Muscle of leg (tissue), 16 donors: ENCODE measurements at places on chromosomes 3 and 15.

GRCh38 chr15:61441891-61442290 lies 212.8 kb upstream of the RORA start:
- no peak overlapping the region for H3K4me3 ChIP-seq
- H3K4me1 ChIP-seq = no peaks in the 10 kb centered on the region
- DNase-seq = no peak
- H3K27me3 ChIP-seq = no peaks in the 10 kb centered on the region

- H3K4me1 ChIP-seq = peaks cover 13% of the 10 kb centered on the region
- DNase-seq = peak; percentile 32
- no peaks in the 10 kb centered on the region for H3K27me3 ChIP-seq
- H3K36me3 ChIP-seq = peaks cover 15% of the 10 kb centered on the region
- no peak overlapping the region for H3K27ac ChIP-seq
Measured at GRCh38 chr3:57036952-57037351, 23.5 kb upstream of the SPATA12 start.

DNA sequence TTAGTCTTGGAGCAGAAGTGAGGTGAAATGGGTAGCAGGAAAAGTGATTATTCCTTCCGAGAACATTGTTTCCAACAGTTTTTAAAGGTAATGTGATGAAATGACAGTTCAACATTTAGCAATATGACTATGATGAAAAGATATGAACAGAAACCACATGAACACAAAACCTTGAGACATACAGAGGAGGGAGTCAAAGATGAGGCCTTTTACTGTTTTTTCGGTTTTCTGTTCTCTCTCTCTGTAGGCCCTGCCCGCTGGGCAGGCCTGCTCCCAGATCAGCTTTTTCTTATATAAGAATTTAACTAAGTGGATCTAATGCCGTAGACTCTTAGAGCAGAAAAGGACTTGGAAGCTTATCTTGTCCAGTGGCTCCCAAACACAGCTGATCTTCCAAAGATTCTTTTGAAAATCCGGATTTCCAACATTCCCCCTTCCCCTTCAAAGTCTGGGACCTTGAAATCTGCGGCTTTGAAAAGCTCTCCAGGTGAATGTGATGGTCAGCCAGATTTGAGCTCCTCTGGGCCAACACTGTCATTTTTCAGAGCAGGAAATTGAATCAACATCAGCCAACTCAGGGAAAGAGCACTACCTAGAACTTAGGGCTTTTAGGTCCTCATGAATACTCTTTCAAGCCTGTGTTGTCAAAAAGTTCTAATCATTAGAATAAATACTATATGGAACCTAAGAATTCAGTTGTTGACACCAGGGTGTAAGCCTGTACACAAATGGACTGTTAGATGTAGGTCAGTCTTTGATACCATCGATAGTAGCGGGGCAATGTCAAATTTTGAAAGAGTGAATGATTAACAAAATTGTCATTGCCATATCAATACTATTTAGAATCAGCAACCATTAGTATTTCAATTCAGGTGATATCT lies 372.7 kb downstream of the SHQ1 start:
- H3K36me3 ChIP-seq = no peaks in the 10 kb centered on the region
- DNase-seq = no peak
- no peaks in the 10 kb centered on the region for H3K4me1 ChIP-seq
- H3K27me3 ChIP-seq = peaks cover 3% of the 10 kb centered on the region
- no peak overlapping the region for H3K27ac ChIP-seq

DNA sequence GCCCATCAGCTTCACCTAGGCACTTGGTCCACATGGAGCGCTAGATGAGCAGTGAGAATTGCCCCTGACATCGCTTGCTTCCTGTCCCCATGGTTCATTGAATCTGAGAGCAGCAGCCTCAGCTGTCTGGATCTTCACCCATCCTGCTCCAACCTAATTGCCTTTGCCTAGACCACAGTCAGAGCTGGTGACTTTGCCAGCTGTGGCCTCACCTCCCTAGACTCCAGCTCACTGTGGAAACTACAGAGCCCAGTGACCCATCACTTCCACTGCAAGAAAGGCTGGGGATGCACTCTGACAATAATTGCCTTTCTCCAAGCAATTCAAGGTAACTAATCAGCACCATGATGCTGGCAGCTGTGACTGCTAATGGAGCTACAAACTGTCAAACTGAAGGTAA lies 30.6 kb upstream of the SLC6A1 start:
- peaks cover 18% of the 10 kb centered on the region for H3K27me3 ChIP-seq
- no peak overlapping the region for H3K27ac ChIP-seq
- DNase-seq = no peak
- peaks cover 29% of the 10 kb centered on the region for H3K4me1 ChIP-seq

DNA sequence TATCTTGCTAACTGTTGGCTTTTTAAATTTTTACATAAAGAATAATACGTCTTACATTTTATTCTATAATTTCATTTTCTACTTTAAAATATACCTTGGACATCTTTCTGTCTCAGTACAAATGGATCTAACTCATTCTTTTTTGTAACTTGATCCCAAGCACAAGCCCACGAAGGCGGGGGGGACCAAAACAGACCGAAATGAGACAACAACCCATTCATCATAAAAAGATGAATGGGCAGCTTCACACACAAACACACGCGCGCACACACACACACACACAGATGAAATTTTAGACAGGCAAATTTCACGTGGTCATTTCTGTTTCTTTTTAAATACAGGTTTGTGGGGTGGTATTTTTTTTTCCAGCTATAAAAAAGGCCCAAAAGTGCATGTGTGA lies 271.3 kb upstream of the TOPAZ1 start:
- no peak for DNase-seq
- H3K27ac ChIP-seq = no peak overlapping the region
- no peaks in the 10 kb centered on the region for H3K36me3 ChIP-seq
- peaks cover 18% of the 10 kb centered on the region for H3K27me3 ChIP-seq

DNA sequence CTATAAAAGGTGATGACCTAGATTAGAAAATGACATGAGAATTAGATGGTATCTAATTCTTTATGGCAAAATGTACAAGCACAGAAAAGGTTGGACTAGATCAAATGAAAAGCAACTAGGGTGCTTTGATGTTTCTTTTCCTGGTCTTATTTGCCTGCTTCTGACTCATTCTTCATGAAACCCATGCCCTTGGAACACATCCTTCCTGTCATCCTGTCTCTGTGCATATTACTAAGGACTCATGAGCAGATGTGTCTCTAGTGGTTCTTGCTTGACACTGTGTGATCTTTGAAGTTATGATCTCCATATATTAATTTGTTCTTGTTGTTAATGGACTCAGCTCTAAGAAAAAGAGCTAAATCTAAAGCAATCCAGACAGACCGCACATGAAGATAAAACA lies 314.0 kb downstream of the ERC2 start:
- no peak for DNase-seq
- H3K4me1 ChIP-seq = no peaks in the 10 kb centered on the region
- H3K27me3 ChIP-seq = no peaks in the 10 kb centered on the region
- H3K4me3 ChIP-seq = no peak overlapping the region
- no peaks in the 10 kb centered on the region for H3K36me3 ChIP-seq
- no peak overlapping the region for H3K27ac ChIP-seq

- H3K27ac ChIP-seq = no peak overlapping the region
- no peak overlapping the region for H3K4me3 ChIP-seq
- no peaks in the 10 kb centered on the region for H3K36me3 ChIP-seq
- DNase-seq = peak; percentile 40
- H3K27me3 ChIP-seq = no peaks in the 10 kb centered on the region
Measured at GRCh38 chr3:180804916-180805315, 107.6 kb upstream of the FXR1 start.

DNA sequence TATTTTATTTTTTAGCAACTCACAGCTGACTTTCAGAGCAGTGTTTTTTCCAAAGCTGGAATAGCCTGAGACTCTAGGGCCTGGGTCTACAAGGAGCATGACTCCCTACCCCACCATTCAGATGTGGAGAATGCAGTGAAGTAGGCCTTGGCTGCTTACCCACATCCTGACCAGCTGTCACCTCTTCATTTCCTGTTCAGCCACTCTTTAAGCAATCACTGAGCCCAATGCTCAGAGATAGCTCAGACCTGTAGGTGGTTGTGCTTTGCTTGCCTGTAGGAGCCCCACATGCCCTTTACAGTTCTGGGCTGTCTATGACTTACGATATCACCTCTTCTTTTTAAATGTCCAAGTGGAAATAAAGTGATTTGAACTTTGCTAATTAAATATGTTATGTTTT lies 148.1 kb downstream of the NEK11 start:
- no peak overlapping the region for H3K27ac ChIP-seq
- H3K27me3 ChIP-seq = no peaks in the 10 kb centered on the region
- no peak overlapping the region for H3K4me3 ChIP-seq
- H3K4me1 ChIP-seq = no peaks in the 10 kb centered on the region

DNA sequence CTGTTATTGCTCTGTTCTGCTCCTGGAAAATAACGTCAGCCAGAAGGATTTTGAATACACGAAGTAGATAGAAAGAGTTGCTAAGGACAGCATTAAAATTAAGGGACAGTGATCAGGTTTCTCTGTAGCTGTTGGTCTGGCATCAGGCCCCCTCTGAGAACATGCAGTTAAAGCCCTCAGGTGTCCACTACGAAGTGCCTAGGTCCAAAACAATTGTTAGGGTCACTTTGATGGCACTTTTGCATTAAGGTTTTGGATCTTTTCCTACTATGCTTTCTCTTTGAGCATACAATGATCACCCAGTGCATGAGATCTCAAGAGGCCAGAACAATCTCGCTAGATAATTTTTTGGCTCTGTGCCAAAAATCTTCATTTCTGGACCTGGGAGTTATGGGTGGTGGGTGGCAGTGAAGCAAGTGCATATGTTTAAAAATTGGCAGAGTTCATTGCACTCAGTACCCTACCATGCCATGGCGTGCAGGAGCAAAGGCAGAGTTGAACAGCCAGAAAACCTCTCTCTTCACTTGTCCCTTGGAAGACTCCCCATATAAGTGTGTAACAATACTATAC lies 797.6 kb downstream of the ROBO2 start:
- H3K27me3 ChIP-seq = no peaks in the 10 kb centered on the region
- peak; percentile 73 for DNase-seq
- peaks cover 4% of the 10 kb centered on the region for H3K4me1 ChIP-seq
- peak overlapping the region; percentile 2 for H3K27ac ChIP-seq
- no peaks in the 10 kb centered on the region for H3K36me3 ChIP-seq
- H3K4me3 ChIP-seq = no peak overlapping the region

DNA sequence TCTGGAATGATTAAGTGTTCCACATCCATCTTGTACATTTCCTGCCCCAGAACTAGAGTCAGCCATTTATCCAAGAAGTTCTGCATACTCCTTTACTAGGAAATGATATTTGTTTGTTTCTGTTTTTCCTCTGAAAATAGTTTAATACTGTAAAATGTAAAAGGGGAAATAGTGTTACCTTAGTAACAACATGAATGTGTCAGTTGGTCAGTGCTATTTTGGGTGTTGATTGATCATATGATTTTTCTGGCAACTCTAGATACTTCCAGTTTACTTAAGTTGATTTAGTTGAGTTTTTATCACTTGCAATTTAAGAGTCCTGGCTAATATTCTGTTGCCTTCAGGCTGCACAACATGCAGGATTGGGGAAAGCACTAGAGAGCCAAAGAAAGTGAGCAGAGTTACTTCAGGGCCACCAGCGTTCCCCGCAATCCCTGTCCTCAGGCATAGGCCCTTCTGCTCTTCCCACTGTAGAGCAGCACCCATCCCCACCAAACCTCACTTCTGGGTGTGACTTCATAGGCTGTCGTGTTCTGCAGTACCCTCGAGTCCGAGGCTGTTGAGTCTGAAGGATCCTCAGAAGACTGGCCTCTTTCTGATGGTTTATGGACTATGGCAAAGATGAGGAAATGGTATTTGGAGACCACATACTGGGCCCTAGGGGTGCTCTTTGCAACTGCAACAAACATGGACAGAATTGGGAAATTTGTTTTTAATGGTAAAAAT lies 69.0 kb downstream of the CHD2 start:
- H3K27ac ChIP-seq = no peak overlapping the region
- no peaks in the 10 kb centered on the region for H3K27me3 ChIP-seq
- no peak overlapping the region for H3K4me3 ChIP-seq
- H3K4me1 ChIP-seq = no peaks in the 10 kb centered on the region
- DNase-seq = no peak

- H3K36me3 ChIP-seq = peaks cover 50% of the 10 kb centered on the region
- no peak overlapping the region for H3K27ac ChIP-seq
- H3K4me1 ChIP-seq = peaks cover 57% of the 10 kb centered on the region
Measured at GRCh38 chr3:52846432-52846965, 11.7 kb upstream of the MUSTN1 start.

GRCh38 chr3:186536883-186537844 lies 7.0 kb downstream of the CRYGS start:
- no peak overlapping the region for H3K27ac ChIP-seq
- H3K4me3 ChIP-seq = no peak overlapping the region
- DNase-seq = no peak
- no peaks in the 10 kb centered on the region for H3K4me1 ChIP-seq

DNA sequence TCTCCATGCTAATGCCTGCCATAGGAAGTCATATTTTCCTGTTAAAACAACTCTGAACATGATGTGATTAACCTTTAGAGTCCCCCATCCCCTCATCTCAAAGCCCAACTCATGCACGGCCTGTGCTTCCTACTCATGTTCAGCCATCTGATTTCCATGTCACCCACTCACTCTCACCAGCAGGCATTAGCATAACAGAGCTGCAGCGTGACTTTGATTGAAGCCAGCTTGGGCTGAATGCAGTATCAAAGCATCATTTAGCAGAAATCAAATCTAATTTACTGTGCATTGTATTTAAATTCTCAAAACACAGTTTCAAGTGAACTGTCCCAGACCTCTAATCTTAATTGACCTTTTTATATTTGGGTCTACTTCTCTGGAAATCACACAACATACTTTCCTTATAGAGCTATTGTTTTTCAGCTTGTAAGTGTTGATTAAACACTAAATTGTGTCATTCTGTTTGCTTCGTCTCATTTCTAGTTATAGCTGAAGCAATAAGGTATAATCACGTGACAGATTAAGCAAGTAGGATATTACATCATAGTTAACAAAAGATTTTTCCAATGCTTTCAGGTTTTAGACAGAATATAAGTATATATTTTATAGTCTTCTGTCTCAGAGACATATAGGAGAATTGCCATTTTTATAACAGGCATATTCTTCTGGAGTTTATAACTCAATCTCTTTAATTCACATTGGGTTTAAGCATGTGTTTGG lies 501.5 kb downstream of the ROBO2 start:
- H3K4me3 ChIP-seq = no peak overlapping the region
- no peaks in the 10 kb centered on the region for H3K27me3 ChIP-seq
- H3K36me3 ChIP-seq = no peaks in the 10 kb centered on the region
- H3K27ac ChIP-seq = no peak overlapping the region
- no peaks in the 10 kb centered on the region for H3K4me1 ChIP-seq

DNA sequence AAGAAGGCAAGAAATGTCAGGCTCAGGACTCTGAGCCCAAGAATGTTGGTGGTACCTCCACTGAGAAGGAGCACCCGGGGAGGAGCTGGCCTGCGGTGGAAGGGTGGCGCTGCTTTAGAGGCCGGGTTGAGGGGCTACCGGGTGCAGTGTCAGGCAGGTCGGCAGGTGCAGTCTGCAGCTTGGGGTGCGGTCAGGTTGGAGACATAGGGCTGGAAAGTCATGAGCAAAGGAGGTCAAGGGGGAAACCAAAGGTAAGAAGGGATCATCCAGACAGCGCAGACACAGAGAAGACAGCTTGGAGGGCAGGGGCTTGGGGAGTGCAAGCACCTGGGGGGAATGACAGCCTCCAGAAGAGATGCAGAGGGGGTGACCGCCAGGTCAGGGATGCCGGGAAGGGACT lies 274.4 kb upstream of the LYSMD4 start:
- no peak overlapping the region for H3K27ac ChIP-seq
- H3K4me1 ChIP-seq = peaks cover 8% of the 10 kb centered on the region
- no peaks in the 10 kb centered on the region for H3K36me3 ChIP-seq
- no peak for DNase-seq
